ENCODE measurements at places on chromosomes 4 and X. TPM values are rescaled to one million over a fixed set of nuclear protein-coding genes. Genes with fewer than 3 reads are reported as not detected.

GRCh38 chr4:25993395-25994185 lies 79.6 kb downstream of the SMIM20 start:
- DNase-seq: no peak

GRCh38 chr4:99405433-99406115 lies 29.6 kb downstream of the ADH7 start:
- DNase-seq: peak; percentile 69

DNA sequence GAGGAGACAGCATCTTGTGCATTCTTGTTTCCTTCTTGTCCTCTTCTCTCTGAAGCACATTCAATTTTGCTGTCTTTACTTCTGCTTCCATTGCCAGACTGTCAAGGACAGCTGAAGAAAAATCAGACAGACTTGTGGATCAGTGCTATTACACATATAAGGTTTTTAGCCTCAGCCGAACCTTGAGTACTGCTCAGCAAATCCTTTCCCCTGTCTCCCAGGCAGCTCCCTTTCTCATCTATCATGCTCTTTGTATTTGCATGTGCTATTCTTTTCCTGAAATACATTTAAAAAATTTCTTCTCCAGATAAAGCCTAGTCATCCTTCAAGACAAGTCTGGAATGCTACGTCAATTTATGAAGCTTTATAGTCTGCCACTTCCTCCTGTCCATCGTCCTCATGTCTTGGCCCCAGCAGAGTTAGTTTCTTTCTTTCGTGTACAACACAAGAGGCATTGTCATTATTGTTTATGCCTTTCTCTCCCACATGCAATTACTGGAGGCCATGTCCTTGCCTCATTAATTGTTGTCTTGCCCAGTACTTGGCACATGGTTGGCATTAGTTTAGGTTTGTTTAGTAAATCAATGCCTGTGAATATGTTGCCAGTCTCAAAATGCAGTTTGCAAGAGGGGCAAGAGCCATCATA lies 45.1 kb downstream of the ADGRL3 start:
- DNase-seq: no peak

DNA sequence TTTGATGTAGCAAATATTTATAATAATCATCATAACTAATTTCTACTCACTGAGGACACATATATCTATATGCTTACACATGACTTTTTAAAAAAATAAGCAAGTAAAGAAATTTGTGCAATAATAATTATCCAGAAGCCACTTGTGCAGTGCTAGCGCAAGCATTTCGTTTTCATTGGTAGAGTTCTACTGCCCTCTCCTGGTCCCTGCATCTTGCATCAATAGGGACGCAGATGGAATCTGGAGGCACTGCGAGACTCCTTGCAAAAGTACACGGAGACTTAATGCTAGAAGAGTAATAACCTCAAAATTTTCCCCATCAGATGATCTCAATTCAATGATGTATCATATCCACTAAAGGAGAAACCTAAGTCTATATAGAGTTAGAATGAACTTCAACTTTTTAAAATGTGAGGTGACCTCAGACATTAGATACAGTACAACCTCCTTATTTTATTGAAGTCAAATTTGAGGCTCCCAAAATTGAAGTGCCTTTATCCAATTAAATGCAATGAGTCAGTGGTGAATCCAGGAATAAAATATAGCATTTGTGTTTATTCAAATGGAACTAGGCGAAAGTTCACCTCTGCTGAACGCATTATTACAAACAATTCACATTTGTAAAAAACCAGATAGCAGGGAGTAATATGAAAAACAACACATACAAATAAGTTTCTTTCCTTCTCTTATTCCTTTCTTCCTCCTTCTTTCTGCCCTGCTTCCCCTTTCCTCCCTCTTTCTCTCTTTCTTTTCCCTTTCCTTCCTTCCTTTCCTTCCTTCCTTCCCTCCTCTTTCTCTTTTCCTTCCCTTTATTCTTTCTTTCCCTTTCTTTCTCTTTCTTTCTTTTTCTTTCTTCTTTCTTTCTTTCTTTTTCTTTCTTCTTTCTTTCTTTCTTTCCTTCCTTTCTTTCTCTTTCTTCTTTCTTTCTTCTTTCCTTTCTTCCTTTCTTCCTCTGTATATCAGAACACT lies 450.0 kb downstream of the ANKRD50 start:
- peak; percentile 77 for DNase-seq

GRCh38 chr4:23728971-23729370 lies 160.9 kb downstream of the PPARGC1A start:
- no peak for DNase-seq

The TLR3 gene
- total RNA-seq: 2.9 TPM

The XKRX gene
- 0.23 TPM for total RNA-seq

The GLUD2 gene
- 1.6 TPM for total RNA-seq

The EREG gene
- total RNA-seq: 4.0 TPM

The H2AZ1 gene
- total RNA-seq: 220 TPM
